G401 (cell line): ENCODE measurements at places on chromosomes 16 and 17. TPM values are rescaled to one million over a fixed set of nuclear protein-coding genes. Genes with fewer than 3 reads are reported as not detected.

DNA sequence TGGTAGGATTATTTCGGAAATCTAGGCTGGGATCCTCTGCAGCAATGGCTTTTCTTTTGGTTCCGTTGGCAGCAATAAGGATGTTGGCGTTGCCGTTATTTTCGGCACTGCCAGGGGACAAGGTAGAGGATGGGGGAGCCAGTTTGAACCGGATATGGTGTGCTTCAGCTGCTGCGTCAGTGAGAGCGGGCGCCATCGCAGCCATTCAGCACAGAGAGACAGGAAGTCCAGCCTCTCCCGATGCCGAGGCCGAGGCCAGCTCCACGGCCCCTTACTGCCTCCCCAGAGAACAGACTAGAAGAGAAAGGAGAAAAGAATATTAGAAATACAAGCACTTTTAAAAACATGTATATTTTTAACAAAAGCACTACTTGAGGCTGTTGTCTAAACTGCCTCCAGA is 21.3 kb downstream of the KANSL1 start:
- DNase-seq: no peak

- DNase-seq: no peak
Measured at GRCh38 chr17:45889579-45889978, 4.8 kb upstream of the MAPT start.

- no peak for DNase-seq
Measured at GRCh38 chr16:82773018-82773417, 146.2 kb downstream of the CDH13 start.

DNA sequence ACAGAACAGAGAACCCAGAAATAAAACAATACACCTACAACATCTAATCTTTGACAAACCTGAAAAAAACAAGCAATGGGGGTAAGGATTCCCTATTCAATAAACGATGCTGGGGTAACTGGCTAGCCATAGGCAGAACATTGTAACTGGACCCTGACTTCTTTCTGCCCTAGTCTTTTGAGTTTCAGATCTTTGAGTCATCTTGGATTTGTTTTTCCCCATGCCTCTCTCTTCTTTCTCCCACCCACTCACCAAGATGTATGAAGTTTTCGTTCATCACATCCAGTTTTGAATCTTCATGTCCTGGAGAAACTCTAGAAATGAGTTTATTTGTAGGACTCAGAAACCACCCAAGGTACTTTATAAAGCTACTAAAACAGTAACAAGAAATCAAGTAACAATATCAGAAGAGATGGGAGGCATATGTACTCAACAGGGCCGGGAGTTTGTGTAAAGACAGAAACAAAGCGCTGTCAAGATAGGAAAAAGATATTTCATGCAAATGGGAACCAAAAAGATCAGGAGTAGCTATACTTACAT is 39.0 kb downstream of the HSD17B2 start:
- no peak for DNase-seq

DNA sequence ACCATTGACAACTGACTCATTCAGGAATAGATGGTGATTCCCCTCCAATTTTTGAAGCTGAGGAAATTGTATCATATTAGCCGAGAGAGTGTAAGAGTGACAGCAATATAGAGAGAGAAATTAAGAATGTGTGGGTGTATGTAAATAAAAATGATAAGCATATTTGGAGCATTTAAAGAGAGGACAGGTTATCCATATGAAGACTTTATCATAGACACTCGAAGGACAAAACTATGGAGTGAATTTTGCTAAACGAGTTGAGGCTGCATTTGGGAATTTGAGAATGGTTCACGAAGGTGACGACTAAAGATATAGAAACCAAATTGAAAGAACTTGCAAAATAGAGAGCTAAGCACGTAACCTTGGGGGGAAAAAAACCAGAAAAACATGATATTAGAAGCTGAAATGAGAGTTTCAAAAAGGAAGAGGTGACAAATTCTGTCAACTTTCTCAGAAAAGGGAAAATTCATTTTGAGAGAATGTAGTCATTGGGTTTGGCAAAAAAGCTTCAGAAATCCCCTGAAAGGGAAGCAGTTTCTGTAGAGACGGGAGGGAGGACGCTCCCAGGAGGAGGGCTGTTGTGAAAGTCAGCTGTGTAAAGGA is 129.7 kb downstream of the KCNJ2 start:
- DNase-seq: no peak

DNA sequence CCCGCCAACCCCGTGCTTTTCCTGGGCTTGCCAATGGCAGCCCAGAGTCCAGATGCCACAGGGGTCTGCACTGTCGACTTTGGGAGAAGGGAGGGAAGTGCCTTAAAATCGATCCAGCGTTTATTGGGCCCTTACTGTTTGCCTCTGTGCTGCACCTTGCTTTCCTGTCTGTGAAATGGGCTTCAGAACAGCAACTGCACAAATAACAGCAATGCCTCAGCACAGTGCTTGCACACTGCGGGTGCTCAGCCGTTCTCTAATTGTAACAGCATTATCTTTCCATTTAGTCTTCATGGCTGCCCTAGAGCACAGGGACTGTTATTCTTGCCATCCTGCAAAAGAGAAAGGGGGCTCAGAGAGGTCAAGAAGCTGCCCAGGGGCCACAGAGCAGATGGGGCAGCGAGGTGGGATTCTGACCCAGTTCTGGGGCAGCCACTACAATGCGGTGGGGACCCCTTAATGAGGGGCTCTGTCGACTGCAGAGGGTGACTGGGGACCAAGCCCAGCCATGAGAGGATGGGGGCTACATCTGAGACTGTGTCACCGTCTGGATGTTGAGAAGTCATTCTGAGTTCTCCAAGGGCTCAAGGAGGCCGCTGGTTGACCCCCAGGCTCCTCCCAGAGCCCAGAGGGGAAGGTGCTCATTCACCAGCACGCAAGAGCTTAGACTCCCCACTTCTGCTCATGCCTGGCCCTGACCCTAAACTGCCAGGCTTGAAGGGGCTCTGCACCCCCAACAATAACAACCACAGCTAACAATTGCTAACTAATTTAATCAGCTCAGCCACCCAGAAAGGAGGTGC is 9.4 kb upstream of the FOXF1 start:
- no peak for DNase-seq

GRCh38 chr17:8986295-8986694 is 20.8 kb upstream of the PIK3R5 start:
- DNase-seq: no peak

GRCh38 chr16:62573466-62573865 is 537.2 kb upstream of the CDH8 start:
- no peak for DNase-seq

DNA sequence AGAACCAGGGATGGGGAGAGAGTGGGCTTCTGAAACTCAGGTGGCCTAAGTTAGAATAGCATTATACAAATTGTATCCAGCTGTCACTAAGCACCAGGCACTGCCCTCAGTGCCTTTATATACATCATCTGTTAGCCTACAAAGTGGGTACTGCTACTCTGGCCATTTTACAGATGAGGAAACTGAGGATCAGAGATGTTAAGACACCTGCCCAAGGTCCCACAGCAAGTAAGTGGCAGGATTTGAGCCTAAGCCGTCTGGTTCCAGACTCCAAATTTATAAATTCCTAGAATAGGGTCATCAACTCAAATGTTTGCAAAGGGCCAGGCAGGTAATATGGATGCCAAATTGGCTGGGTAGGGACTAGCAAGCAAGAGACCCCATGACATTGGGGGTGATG is 2.3 kb downstream of the ORAI3 start:
- no peak for DNase-seq

DNA sequence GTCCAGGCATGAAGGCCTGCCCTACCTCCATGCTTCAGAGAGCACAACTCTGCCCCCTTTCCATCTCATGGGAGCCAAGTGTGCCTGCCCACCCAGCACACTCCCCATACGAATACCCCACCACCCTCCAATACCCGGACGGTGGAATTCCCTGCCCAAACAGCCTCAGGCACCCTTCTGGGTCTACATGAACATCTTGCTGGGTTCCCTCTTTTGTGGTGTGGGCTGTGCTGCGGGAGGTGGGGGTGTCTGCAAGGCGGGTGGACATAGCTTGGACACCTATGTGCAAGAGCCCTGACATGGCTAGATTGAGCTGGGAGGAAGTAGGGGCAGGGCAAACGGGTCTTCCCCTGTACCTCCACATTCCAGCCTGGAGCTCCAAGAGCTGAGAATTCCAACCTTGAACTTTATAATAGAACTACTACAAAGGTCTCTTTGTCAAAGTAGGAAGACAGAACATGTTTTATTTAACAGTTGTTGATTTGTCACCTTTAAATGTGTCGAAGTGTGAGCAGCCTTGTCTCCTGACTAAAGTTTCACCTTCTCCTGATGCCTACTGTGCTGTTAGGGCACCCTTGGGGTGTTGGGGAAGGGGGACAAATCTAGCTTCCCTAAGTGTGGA is 9.1 kb downstream of the SLC6A2 start:
- DNase-seq: no peak

- no peak for DNase-seq
Measured at GRCh38 chr16:68400924-68401460, 47.3 kb downstream of the SMPD3 start.

GRCh38 chr17:79836972-79837887 is 2.0 kb downstream of the CBX4 start:
- DNase-seq: peak; percentile 48

DNA sequence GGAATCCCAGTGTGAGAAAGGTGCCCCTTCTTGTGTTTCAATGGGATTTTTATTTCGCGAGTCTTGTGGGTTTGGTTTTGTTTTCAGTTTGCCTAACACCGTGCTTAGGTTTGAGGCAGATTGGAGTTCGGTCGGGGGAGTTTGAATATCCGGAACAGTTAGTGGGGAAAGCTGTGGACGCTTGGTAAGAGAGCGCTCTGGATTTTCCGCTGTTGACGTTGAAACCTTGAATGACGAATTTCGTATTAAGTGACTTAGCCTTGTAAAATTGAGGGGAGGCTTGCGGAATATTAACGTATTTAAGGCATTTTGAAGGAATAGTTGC is 567 bp downstream of the UBB start:
- DNase-seq: no peak

GRCh38 chr16:15682105-15682570 is 32.1 kb downstream of the NDE1 start:
- peak; percentile 7 for DNase-seq

The CACNG1 gene
- not detected in 2 replicates for total RNA-seq

The SLC9A5 gene
- 1.0 and 4.8 TPM in 2 replicates for total RNA-seq

The SENP3 gene
- 157 and 182 TPM in 2 replicates for total RNA-seq

The TMC7 gene
- 1.2 and 2.4 TPM in 2 replicates for total RNA-seq

The ADAD2 gene
- total RNA-seq: not detected in 2 replicates

The SHISA9 gene
- 0.24 and 0.25 TPM in 2 replicates for total RNA-seq

The ZNF597 gene
- 0.18 and 0.61 TPM in 2 replicates for total RNA-seq
